Stimulated activated CD8-positive, alpha-beta memory T cell treated with anti-CD3 and anti-CD28 coated beads, Interleukin-7, amount 100 ng/mL, for 1 hour (primary cell): ENCODE measurements at places on chromosomes 3 and 15.

DNA sequence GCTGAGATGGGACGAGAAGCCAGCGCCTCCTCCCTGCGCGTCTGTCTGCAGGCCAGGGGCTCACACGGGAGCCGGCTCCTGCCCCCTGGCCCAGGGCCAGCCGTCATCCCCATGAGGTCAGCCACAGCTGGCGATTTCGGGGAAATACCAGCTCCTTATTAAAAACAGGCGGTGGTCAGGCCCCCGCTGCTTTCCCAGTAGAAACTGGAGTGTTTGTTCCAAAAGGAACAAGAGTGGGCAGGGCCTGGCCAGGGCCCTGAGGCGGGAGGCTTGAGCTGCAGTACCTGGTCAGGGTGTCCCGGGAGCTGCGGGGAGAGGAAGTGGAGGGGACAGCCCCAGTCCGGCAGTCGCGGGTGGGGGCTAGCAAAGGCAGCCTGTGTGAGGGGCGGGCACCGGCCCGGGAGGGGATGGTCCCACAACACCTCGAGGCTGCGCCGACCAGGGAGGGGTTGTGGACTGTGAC is 17.8 kb downstream of the MYL3 start:
- DNase-seq, result no peak

DNA sequence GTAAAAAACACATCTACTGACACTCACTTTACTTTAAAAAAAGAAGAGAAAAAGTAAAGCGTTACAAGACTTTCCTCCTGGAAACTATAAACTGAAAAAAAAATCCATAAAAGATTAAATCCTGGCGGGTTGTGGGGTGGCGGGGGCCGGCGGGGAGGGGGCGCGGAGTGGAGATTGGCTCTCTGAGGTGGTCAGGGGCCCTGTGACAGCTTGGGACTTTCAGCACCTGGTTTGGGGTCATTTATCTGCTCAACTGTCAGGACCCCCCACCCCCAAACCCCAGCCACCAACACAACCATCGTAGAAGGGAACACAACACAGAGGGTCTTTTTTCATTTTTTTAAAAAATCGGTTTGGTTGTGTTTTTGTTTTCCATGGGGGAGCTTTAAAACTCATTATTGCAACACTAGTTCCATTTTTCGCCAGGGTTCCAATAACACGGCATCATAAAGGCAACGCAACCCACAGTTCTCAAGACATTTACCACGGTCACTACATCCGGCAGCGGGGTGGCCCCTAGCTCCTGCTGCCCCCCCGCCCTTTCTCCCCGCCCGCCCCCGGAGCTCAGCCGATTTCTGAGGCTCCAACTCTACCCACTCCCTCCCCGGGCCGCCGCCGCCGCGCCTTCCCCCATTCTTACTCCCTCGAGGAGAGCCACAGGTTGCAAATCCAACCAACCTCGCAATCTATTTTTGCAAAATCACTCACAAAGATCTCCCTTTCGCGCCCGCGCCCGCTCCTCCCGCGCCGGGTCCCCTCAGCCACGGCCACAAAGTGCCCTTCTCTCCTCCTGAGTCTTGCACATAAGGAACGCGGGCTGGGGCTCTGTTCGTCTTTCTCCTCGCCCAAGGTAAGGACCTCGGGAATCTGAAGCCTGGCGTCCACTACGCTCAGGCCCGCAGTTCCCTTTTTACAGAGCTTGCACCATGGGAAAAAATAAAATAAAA is 1.8 kb downstream of the BCL6 start:
- DNase-seq, result no peak

- no peak for DNase-seq
These were observed 27.0 kb downstream of the NSMCE3 start for GRCh38 chr15:29242456-29243242.

DNA sequence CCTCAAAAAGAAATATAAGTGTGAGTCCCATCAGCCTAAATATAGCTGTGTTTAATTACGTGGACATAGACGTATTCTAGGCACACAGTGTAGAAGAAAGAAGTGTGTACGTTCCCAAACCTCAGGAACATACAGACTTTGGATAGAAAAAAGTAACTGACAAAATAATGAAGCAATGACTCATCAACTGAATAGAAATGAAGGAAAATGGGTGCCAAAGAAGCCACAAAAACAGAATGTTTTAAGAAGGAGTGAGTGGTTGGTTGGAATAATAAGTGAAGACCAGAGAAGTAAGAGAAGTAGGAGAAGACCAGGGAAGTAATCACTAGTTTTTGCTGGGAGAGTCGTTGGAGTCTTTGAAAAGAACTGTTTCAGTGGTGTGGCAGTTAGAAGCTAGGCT is 518.1 kb downstream of the ROBO1 start:
- no peak for DNase-seq
